ENCODE measurements at places on chromosomes 2 and 18.
A peak's percentile ranks its signal among the peaks of the same experiment; 100 is the strongest.

GRCh38 chr18:3806656-3807055 is 356.7 kb downstream of the TGIF1 start:
- DNase-seq = peak; percentile 66

DNA sequence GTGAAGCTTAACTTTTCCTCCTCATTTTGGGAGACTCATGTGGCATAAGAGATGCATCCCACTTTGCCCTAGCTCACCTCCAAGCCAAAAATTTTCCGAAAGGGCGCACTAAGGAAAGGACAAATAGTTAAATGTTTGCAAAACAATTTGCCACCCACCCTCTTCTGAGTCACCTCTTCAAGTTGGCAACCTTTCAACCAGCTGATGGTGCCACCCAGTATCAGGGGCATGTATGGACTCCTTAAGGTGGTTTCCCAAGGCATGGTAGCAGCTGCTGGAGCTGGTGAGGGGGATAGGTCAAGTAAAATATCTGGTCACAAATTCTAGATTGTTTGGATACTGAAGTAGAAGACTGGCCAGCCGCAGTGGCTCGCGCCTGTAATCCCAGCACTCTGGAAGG is 17.2 kb upstream of the ITGAV start:
- no peak for DNase-seq

DNA sequence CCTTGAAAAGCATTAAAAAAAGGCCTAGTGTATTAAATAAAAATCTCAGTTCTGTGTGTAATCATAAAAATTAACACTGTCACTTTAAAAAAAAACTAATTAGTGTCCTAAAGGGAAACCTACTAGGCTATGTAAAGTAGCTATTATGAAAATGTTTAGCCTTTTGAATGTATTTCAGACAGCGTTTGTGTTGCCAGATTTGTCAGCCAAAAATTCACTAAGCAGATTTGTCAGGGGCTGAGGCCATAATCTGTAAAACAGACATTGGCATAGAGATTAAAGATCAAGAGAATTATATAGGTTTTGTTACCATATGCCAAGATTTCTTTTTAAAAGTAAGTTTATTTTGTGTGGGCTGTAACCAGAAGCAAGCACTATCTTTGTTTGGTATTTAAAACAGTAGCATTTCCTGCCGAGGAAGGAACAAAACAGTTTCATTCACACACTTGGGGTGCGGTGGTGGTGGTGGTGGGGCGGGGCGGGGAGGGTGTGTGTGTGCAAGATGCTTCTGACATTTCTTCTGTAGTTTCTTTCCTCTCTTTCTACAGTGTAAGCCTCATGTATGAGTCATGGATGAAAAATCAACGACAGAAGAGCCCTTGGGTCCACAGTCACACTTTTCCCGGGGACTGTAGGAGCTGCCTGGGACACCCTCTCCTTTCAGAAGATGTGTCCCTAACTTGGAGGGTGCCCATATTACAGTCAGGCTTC is 328.5 kb upstream of the FANCL start:
- DNase-seq = no peak

DNA sequence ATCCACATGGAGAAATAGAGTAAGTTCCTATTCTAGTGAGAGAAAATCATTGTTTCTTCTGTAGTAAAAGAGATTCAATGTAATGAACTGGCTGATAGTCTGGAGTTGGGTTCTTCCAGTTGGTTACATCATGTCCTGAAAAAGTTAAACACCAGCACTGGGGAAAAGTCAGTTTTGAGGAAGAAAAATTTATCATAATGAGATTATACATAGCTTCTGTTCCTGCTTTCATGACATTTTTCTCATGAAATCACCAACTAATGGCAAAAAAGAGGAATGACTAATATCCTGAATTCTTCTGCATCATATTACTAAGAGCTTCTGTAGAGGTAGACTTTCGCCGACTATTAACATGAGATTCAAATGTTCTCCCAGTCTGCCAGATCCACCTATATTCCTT is 69.2 kb upstream of the SLC9A2 start:
- DNase-seq = no peak

GRCh38 chr2:8858264-8858663 is 20.9 kb upstream of the KIDINS220 start:
- DNase-seq = no peak

- no peak for DNase-seq
Observed at GRCh38 chr2:10180229-10180628, 57.7 kb downstream of the RRM2 start.

Measured in NCI-H510A (cell line).